ENCODE measurements at places on chromosomes 1 and 21. TPM values are rescaled to one million over a fixed set of nuclear protein-coding genes. Genes with fewer than 3 reads are reported as not detected.

- no peak for DNase-seq
Measured at GRCh38 chr1:68128820-68129219, 78.4 kb upstream of the DIRAS3 start.

GRCh38 chr1:186754542-186755145 lies 74.1 kb upstream of the PLA2G4A start:
- no peak for DNase-seq

ZSCAN20 gene
- total RNA-seq, result 1.9 TPM

LCE2A gene
- not detected for total RNA-seq

KRTAP7-1 gene
- not detected for total RNA-seq

DNA sequence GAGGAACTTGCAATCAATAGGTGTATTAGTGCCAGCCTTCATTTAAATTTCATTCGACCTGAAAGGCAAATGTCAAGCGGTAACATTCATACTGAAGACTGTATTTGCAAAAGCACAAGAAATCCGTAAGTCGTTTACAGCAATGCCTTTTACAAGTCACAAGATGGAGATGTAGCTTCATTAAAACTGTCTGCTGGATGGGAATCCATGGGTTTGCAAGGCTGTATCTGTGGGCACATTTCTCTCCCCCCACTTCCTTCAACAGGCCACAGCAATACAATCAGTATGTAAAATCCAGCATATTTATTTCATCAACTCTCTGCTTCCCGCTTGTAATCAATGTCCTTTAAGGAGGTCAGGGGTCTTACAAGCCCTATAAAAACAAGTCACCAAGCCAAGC lies 147.1 kb downstream of the SLC45A1 start:
- no peak for DNase-seq

- no peak for DNase-seq
Measured at GRCh38 chr1:70025846-70026245, 179.5 kb downstream of the LRRC40 start.

- DNase-seq, result peak; percentile 21
Measured at GRCh38 chr1:199173356-199173755, 534.5 kb downstream of the PTPRC start.

DNA sequence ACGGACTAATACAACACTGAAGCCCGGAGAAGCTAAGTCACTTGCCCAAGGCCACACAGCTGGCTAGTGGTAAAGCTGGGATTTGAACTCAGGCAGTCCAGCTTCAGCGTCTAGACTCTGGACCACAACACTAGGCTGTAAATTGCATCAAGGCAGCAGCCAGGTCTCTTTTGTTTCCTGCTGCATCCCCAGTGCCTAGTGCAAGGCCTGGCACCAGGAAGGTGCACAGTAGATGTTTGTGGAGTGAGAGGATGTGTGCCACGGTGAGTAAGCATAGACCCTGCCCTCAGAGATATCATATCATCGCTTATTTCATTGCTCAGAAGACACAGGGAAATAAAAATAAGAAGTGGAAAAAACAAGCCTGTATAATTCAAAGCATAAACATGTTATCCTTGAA lies 40.9 kb downstream of the IGSF21 start:
- no peak for DNase-seq

DNA sequence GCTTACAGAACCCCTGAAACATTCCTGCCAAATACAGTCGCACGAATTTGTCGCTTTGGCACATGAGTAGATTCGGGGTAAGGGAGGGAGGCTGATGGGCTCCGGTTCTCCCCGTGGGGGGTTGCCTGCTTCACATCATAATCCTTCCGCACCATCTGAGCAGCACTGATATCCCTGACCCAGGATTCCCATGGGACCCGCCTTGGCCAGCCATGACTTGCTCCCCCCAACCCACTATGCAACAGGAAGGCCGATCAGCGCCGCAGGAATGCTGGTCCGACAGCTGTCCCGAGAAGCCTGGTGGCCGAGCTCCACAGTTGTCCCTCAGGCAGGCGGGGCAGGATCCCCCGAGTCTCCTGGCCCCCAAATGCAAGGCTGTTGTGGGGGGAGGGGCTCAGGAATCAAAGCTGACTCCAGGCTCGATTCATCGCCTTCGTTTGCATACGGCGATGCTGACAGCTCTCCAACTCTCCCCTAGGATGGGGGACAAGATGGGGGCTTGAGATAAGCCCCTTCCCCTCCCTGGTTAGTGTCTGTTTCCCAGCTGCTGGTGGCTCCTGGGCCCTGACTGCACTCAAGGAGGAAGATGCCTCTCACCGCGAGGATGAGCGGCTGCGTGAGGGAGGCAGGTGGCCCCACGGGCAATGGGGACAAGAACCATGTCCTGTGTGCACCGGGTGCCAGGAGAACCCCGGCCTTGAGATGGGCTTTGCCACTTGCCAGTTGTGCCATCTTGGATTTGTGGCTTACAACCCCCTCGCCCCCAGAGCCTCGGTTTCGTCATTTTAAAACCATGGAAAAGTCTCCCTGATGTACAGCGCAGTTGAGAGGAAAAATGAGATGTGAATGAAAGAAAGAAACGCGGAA lies 9.3 kb downstream of the DRAXIN start:
- DNase-seq, result no peak

KAZN gene
- total RNA-seq, result 0.54 TPM

GRCh38 chr1:87508247-87508787 lies 179.6 kb downstream of the LMO4 start:
- no peak for DNase-seq

MRPL39 gene
- 8.1 TPM for total RNA-seq

DNA sequence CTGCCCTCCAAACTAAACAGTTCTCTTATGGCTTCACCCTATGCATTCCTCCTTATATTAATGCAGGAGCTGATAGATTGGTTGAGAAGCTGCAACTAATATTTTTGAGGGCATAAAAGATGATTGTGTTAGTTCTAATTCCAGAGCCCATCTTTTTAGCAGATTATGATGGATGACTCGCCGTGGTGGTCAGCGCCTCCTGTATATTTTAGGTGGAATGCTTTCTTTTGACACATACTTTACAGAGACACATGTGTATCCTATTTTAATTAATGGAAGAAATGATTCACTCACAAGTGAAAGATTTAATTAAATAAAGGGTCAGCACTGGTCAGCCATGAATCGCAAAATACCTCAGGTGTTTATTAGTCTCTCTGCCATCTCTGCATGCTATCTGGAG lies 120.7 kb downstream of the TM2D1 start:
- DNase-seq, result no peak
